ENCODE measurements at places on chromosomes 2 and 18.

GRCh38 chr2:184683911-184684310 lies 85.6 kb downstream of the ZNF804A start:
- no peak for DNase-seq

GRCh38 chr2:222671259-222672067 lies at the start of gene MOGAT1:
Gene MOGAT1 (plus strand): TSS chr2:222671658. CDS start chr2:222671786, 128 bp downstream.
- no peak for DNase-seq

DNA sequence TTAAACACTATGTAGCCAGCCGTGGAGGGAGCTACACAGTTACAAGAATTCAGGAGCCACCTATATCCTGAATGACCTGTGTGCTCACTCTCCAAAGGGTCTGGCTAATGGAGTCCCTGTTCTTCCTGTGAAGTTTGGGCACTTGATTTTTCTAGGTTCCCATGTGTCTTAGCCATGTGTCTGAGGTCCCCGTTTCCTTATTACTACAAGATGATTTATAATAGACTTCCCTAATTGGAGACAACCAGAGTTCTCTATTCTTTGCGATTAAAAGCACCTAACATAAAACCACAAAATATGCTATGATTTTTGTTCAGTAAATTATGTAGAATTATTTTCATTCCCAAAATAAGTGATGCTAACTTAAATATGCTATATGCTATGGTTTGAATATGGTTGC lies 83.4 kb downstream of the PDK1 start:
- DNase-seq = no peak

DNA sequence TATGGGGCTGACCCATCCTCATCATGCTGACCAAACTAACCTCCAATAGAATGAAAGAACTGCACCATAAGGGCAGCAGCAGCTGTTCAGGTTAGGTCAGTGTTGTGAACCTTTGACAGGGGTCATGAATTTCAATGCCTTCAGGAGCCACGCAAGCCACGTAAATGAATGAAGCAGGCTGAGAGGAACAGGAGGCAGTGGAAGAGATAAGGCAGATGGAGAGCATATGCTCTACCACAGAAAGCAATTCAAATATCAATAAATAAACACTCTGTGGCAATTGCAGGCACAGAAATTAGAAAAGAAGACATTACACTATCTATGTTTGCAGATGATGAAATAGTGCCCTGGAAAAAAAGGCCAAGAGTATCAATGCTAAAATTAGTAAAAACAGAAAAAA lies 56.3 kb downstream of the SCG2 start:
- no peak for DNase-seq

DNA sequence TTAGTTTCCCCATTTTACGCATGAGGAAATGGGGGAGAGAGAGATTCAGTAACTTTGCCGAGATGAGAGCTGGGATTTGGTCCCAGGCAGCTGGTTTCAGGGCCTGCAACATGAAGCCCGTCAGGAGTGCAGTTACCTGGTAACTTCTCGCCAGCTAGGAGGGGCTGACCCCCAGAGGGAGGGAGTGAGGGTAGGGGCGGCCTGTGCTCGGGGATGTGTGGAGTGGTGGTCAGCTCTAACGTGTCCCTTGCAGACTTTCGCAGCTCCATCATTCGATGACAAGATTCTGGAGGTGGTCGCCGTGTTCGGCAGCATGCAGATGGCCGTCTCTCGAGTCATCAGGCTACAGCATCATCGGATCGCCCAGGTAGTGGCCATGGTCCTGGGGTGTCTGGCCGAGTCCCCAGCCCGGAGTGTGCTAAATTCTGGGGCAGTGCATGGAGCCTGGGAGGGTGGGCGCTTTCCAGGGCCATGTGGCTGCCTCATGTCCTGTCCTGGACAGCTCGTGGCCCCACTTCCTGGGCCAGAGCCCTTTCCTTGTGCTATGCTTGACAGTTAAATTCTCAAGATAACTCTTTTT lies 103.8 kb downstream of the DGKD start:
- DNase-seq = no peak

DNA sequence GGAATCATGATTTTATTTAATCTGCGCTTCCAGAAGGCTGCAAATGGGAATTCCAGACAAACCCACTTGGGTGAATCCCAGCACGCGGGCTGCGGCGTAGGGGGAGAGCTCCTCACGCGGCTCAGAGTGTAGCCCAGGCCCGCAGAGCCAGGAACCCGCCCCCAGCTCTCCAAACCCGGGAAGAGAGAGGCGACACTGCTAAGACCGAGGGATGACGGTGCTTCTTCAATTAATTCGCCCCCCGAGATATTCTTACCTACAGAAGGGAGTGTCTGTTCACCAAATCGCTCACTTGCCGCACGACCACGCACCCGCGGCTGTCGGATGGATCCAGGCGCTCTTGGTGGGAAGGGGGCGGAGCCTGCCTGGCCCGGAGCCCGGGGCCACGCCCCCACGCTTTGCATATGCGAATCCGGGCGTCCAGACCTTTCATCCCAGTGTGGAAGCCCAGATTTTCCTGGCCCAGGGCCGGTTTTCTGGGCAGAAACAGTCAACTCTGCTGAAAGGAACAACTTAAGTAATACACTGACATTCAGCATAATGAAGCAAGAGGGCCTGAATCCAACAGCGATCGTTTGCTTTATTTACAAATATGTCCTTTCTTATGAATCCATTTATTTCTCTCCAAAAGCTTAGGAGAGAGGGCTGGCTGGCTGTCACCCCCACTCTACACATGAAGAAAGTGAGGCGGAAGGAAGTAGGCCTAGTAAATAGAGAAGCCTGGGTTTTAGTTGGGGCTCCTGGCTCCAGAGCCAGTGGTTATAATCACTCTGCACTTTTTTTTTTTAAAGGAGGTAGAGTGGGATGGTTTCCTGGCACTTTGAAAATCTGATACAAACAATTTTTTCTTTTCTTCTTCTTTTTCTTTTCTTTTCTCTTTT lies at the start of gene SLC19A3:
TSS of gene SLC19A3 (minus strand) at position 342 of the 881 bp plus-strand sequence. CDS start 15,710 bp downstream, outside the sequence.
- no peak for DNase-seq

- no peak for DNase-seq
These were observed 17.2 kb downstream of the SULT1C2 start for GRCh38 chr2:108305901-108306300.

- no peak for DNase-seq
These were observed 193.9 kb downstream of the ZRANB3 start for GRCh38 chr2:135337071-135337470.

DNA sequence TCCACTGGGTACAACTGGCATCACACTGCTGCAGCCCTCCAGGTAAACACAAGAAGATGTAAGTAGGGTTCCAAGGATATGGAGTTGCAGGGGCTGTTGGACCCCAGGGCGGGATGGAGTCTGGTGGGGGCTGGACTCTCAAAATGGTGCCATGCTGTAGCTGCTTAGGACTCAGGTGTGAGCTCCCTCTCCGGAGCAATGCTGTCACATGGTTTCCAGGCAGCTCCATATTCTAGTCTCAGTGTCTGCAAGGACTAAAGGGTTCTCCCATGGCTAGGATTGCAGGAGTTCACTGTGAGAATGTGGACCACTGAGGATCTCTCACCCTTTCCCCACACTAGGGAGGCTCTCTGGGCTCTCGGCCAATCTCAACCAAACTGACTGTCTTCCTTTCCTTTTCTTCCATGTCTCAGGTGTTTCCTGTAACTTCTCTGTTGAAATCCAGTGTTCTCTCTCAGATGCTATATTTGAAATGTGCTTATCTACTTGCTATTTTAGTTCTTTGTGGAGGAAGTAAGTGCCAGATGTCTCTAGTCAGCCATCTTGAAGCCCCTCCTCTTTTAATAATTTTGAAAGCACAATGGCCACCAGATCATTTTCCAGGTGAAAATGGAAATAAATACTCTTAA lies 57.6 kb downstream of the CCNT2 start:
- no peak for DNase-seq

DNA sequence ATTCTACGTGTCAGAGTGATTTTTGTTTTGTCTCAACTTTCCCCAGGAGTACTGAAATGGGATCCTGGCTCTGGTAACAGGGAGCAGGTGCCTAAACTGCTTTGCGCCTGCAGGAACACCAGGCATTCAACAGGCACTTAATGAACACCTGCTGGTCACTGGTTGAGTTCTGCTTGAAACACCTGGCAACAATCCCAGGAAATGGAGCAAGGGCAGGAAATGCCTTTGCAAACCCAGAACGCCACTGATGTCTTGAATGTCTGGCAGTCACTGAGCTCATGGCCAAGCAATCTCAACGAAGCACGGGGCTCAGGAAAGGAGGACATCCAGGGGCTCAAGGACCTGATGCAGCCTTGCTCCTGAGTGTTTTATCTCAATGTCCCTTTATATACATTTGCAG lies 360.0 kb upstream of the RAB6C start:
- DNase-seq = no peak

DNA sequence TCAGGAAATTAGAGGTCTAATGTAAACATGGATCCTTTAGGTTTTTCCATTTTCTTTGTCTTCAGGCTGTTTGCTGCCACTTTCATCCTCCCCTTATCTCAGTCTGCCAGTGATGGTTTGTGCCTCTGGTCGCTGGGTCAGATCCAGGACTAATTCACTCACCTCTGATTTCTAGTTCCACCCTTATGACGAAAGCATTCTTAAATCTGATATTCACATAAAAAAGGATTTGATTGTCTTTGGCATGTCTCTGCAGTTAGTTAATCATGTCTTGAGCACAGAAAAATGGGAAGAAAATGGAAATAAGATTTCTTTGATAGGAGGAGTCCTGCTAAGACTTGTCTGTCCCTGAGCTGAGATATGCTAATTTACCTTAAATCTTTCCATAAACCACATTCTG lies 4.6 kb downstream of the IL1RL1 start:
- no peak for DNase-seq

- DNase-seq = no peak
These were observed 144.2 kb downstream of the TPO start for GRCh38 chr2:1557467-1557820.

GRCh38 chr2:134790487-134790886 lies 47.9 kb upstream of the ACMSD start:
- DNase-seq = no peak

GRCh38 chr2:238250896-238251295 lies 11.1 kb upstream of the HES6 start:
- DNase-seq = no peak

DNA sequence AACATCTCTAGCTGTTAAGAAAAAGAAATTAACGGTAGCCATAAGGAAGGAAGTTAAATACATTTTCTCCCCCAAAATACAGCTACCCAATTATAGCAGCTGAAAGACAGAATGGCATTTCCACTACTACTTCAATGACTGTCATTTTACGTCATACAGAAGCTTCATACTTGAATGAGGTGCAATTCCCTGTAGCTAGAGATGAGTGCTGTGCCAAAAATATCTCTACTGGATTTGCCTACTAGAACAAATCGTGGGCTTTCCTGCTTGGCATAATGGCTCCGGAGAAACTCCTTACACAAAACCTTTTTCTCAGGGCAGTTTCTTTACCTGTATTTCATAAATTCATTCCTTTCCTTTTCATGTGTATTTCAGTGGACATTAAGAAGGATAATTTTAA lies 36.3 kb upstream of the NRXN1 start:
- DNase-seq = no peak

DNA sequence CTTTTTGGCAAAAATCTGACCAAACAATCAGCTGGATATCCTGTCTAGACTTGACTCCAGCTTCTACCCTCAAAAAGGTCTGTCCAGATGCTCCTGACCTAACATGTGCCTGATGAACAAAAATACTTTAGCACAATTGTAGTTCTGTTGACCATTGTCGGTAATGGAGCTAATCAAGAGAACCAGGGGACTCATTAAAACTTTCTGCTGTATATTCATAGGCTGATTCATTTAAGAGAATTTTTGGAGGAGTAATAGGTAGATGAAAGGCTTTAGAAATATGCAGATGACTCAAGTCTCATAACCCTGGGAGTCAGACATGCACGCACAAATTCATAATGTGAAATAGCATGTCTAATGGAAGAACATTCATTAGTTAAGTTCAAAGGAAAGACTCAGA lies 514.2 kb downstream of the TXNL1 start:
- DNase-seq = peak; percentile 90

GRCh38 chr18:45571714-45572113 lies 43.6 kb upstream of the SLC14A2 start:
- no peak for DNase-seq

DNA sequence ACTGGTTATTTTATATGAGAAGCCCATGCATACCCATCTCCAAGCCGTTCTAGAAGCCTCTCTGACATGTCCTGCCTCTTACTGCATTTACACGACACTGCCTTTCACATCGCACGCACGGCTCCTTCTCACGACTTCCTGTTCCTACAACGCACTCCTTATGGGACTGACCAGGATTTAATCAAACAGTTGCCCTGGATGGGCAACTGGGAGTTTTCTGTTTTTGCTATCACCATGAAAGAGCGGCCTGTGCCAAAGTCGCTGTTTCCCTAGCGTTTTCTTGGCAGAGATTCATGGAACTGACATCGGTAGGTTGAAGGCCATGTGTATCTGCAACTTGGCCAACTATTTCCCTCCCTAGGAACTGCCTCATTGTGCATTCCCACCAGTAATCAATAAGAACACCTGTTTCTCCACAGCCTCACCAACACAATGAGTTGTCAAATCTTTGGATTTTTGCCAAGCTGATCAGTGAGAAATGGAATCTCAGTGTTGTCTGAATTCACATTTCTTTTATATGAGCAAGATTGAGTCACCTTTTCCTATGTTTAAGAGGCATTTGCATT lies 97.2 kb upstream of the OTOS start:
- peak; percentile 51 for DNase-seq

GRCh38 chr18:25435149-25435782 lies 83.3 kb upstream of the ZNF521 start:
- DNase-seq = no peak

DNA sequence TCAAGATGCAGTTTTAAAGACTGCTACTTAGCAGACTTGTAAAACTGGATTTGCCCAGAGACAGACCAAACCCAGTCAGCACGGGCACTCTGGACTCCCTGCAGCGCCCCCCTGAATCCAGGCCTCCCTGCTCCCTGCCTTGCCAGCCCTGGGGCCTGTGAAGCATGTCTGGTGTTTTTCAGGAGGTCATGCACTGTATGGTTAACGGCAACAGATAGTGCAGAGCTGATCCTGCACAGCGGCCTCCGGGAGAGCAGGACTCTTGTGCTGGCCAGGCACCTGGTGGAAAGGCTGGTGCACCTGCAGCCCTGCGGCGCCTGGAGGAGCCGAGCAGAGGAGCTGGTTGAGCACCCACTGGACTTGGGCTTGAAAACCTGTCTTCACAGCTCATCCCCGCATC lies 30.4 kb downstream of the HDAC4 start:
- no peak for DNase-seq

DNA sequence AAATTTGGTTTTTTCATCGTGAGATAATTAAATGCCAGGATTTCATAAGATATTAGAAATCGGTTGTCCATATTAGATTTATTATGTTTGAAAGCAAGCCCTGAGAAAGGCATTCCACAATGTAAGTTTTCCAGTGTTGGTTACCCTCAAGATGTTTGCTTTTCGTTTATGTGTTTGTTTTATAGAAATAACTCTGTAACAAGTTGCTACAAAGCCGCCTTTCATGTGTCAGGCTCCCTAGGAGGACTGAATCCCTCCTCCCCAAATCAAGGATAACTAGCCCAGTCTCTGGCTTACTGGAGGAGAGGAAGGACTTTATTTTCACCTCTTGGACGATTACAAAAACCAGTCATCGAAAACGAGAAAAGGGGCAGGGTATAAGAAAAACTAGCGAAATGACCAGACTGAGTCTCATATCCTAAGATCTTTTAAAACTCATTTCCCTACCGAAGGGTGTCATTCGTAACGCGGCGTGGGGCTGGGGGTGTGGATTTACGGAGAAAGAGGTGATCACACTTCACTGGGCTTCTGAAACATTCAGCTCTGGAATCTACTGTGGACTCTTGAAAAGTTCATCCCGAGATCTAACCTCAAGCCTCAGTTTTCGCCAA lies 1.0 kb upstream of the PEX13 start:
- DNase-seq = no peak
